ENCODE measurements at places on chromosomes 4 and X.

- no peak for DNase-seq
Measured at GRCh38 chr4:40846532-40846931, 96.8 kb downstream of the NSUN7 start.

DNA sequence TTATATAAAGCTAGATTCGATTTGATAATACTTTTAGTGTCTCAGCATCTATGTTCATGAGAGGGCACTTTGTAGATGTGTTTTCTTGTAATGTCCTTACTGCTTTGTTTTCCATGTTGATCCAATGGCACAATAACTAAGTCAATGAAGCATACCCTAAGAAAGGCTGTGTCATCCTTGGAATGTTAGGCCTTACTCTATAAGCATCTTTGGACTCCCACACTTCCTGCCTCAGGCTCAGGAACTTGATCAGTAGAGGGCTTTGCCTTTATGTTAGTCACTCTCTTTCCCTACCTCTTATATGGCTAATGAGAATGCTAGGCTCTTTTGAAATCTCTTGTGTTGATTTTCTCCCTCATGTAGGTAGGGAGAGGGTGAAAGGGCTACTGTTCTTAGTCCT is 33.2 kb upstream of the EDA2R start:
- no peak for DNase-seq

DNA sequence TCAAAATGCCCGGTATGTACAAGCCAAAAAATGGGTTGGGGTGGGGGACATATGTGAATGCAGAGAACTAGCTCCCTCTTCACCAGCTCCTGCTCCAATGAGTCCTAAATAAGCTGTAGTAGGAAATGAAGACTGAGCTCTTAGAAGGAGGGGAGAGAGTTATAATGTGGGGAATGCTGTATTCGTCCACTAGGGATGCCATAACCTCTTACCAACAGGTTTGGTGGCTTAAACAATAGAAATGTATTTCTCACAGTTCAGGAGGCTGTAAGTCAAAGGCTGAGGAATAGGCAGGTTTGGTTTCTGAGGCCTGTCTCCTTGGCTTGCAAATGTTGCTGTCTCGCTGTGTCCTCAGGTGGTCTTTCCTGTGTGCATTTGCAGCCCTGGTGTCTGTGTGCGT is 4.4 kb upstream of the INPP4B start:
- no peak for DNase-seq

DNA sequence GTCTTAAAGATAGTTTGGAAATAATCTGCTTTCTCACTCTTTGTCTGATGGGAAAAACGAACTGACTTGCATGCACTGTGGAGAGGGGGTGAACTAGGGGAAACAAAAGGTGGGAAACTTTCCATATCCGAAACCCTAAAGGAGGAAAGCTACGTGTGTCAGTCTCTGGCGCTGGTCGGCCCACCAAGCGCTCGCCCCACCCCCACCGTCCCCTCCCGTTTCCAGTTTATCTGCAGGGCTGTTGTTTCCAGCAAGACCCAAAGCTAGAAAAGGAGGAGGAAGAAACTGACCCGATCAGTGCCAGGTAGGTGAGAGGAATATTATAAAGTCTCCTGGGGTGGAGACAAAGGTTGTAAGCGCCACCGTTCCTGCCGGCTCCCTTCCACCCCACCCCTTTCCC is 552 bp downstream of the TCEAL9 start:
- DNase-seq = no peak

DNA sequence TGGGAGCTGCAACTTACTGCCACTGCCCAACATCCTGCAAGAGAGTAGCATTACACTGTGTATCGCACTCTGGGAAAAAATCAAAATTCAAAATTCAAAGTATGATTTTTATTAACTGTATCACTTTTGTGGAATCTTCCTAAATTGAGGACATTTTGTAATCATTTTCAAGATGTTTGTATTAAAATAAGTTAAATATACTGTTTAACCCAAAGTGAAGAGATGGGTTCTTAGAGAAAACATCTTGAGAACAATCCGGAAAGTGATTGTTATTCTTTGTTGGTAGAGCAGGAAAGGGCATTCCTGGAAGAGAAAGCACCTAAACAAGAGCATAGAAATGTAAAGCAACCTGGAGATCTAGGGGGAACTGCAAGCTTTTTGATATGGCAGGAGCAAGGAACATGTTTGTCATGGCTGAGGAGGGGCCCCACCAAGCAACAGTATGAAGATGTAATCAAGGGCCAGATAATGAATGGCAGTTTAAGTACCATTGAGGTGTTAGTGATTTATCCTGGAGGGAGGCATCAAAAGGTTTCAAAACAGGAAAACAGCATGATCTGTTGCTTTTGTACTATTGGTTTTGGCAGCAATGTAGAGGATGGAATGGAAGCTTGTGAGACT is 14.1 kb upstream of the SEC24D start:
- no peak for DNase-seq

DNA sequence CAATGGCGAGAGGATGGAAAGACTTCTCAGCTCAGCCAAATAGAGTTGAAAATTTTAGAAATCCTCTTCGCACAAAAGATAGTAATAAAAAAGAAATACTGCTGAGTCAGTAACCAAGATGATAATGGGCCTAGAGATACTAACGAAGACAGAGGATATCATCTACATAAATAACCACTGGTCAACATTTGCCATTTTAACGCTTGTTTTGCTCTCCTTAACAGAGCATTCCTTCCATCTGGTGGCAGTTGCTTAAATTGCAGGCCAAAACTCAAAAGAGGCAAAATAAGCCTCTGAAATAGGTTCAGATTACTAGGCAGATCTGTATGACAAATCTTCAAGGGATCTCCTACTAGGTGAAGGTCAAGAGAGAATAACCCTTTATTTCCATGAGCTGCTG is 51.7 kb upstream of the MCF2 start:
- no peak for DNase-seq

- no peak for DNase-seq
Measured at GRCh38 chrX:1554469-1555210, 17.7 kb upstream of the P2RY8 start.

- DNase-seq = no peak
Measured at GRCh38 chr4:67261971-67262370, 283.3 kb downstream of the CENPC start.

- DNase-seq = no peak
Measured at GRCh38 chrX:57379296-57379695, 92.8 kb downstream of the FAAH2 start.

DNA sequence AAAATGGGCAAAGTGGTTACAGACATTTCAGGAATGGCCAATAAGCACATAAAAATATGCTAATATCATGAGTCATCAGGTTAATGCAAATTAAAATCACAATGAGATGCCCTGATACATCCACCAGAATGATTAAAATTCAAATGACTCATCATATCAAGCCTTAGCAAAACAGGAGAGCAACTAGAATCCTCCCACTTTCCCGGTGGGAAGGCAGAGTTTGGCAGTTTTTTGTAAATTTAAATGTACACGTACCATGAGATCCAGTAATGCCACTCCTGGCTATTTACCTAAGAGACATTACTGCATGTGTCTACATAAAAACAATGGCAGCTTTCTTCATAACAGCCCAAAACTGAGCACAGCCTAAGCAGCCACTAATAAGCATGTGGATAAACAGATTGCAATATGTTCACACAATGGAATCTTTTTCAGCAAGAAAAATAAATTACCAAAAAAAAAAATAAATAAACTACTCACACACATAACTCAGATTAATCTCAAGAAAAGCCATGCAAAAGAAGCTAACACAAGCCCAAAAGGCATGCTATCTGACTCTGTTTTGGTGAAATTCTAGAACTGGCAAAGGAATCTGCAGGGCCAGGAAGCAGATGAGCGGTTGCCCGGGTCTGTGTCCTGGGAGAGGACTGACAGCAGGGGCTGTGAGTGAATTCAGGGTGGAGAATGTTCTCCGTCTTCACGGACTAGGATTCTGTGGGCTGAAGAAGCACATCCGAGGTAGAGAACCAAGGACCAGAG is 48.8 kb downstream of the AFAP1 start:
- peak; percentile 32 for DNase-seq

DNA sequence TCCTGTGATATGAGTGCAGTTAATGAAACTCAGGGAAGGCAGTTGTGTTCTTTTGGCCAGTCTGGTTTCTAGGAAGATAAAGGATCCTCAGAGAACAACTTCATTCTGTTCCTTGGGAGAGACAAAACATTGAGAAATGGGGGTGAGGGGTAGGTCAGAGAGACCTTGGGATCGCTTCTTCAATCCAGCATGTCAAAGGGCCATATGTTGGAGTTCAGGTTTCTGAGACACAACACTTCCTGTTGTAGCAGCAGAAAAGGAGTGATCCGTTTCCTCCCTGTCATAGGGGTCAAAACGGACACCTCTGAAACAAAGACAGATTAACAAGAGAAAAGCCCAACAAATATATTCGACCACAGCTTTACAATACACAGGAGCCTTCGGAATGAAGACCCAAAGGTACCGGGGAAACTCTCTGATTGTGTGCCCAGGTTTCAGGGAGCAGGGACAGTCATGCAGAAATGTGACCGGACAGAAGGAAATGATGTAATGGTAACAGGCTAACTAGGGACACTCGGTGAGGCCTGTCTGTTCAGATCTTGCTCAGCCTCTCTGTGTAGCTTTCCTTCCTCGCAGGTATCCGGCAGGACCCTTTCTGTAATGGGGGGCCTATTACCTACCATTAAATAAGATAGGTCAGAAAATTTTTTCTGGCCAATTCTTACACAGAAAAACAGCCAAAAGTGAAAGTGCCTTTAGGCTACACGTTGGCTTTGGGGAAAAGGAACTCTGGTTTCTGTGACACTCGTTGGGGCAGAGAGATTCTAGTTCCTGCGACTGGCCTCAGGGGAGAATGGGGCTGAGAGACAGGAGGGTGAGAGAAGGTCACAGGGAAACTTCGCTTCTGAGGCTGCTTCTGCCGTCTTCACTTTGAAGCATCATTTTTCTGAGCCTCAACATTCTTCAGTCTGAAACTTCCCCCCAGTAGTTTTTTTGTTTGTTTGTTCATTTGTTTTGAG is 103.3 kb upstream of the TLR3 start:
- DNase-seq = no peak

GRCh38 chr4:168585168-168586091 is 88.6 kb downstream of the PALLD start:
- DNase-seq = peak; percentile 79

DNA sequence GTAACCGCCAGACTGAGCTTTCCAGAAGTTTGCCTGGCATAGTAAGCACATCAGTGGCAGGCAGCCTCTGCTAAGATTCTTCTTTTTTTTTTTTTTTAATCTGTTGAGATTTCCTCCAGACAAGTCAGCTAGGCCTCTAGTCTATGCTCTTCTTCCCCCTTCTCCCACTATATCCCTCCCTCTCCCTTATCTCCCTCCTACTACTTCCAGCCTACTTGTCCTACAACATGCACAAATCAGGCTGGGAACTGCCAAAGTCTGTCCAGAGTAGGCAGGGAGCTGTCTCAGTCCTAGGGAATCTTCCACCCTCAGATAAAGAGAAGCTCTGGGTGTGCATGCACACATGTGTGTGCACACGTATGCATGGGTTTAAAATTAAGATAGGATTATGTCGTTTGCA is 49.7 kb upstream of the ARMCX2 start:
- DNase-seq = no peak

DNA sequence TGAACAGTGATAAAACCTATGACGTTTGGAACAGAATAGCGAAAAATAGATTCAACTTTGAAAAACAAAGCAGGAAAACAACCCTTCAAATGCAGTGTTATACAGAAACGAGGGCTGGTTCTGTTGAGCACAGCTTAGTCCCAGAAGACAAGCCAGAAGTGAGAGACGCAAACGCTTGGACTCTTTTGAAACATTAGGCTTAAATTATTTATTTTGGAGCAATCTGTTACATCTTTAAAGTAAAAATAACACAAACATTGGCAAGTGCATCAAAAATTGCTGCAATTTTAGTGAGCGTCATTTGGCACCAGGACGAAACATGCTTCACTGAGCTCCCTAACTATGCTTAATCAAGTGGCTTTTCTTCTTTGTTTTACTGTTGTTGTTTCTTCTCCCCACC is 63.5 kb downstream of the ENPP6 start:
- DNase-seq = no peak

DNA sequence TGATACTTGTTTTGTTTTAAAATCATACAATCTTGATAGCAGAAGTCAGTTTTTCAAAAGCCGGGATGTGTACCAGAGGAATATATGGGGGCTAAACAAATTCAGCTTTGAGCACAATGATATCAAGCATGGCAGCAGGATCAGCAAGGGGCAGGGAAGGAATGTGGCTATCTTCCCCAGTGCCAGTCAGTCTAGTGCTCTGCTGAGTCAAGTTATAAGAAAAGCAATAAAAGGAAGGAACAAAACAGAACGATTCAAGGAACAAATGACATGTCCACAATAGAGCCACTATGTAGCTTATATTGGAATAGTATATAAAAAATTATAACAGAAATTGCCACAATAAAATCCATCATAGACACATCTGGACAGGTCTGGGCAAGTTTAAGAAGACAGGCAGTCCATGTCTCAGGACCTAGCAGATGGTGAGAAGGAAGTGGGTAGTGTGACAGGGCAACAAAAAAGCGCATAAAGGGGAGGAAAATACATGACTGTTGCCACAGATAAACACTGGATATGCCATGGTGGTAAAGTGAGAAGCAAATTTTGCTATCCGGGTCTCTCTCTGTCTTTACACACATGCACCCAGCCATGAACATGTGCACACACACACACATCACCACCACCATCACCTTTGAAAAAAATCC is 518.2 kb upstream of the HTR2C start:
- no peak for DNase-seq

- DNase-seq = no peak
Measured at GRCh38 chrX:70973221-70973620, 42.3 kb upstream of the SLC7A3 start.

- DNase-seq = no peak
Measured at GRCh38 chr4:98784947-98785706, 126.7 kb upstream of the TSPAN5 start.

DNA sequence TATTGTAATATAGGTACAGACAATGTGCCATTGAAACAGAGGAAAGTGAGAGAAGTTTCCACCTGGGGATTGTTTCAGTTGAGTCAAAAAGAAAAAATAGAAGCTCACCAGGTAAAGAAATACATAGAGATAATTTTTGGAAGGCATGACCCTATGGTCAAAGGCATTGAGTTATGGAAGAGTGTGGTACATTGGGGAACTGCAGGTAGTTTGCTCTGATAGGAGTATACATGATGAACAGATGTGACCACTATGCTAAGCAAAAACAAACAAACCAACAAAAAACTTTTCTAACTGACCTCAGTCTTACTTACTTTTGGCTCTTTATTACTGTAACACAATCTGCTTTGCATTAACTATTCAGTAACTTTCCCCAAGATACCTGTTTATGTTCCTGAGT is 85.9 kb downstream of the UGT8 start:
- no peak for DNase-seq

- no peak for DNase-seq
Measured at GRCh38 chr4:7956934-7957656, 17.4 kb upstream of the AFAP1 start.

- DNase-seq = no peak
Measured at GRCh38 chr4:167854881-167855280, 237.5 kb upstream of the ANXA10 start.

Measured in fibroblast of the conjunctiva (primary cell).